Pulmonary artery endothelial cell (primary cell): ENCODE measurements at places on chromosomes 11 and 22. TPM values are rescaled to one million over a fixed set of nuclear protein-coding genes. Genes with fewer than 3 reads are reported as not detected.

NRXN2 gene
- total RNA-seq, result not detected in 2 replicates

OR10D3 gene
- not detected in 2 replicates for total RNA-seq

ADAMTS8 gene
- not detected in 2 replicates for total RNA-seq

TRIM21 gene
- 31.5 and 44.2 TPM in 2 replicates for total RNA-seq

DNA sequence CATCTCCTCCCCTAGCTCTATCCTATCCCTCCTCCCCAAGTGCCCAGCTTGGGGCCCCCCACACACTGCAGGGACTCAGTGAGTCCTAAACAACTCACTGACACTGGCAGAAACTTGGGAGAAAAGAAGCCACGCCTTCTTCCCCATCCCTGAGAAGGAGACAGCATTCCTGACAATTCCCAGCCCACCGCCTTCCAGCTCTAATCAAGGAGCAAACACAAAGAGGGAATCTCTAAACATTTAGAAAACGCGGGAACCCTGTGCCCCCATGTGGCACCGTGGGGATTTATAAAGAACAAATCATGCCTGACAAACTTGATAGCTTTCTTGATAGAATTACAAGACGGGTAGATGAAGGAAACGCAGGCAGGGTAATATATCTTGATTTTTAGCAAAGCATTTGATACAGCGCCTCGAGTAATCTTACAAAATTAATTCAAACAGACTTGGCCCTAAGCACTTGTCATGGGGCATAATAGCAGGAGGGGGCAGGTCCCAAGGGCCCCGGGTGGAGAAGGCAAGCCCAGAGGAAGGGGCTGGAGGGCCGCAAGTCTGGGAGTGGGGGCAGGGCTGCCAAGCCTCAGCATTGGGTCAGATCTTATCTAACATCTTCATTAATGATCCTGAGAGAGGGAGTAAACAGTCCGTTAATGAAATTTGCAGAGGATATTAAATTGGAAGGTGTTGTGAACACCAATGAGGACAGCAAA lies 4.5 kb downstream of the CHST1 start:
- DNase-seq, result no peak

DNA sequence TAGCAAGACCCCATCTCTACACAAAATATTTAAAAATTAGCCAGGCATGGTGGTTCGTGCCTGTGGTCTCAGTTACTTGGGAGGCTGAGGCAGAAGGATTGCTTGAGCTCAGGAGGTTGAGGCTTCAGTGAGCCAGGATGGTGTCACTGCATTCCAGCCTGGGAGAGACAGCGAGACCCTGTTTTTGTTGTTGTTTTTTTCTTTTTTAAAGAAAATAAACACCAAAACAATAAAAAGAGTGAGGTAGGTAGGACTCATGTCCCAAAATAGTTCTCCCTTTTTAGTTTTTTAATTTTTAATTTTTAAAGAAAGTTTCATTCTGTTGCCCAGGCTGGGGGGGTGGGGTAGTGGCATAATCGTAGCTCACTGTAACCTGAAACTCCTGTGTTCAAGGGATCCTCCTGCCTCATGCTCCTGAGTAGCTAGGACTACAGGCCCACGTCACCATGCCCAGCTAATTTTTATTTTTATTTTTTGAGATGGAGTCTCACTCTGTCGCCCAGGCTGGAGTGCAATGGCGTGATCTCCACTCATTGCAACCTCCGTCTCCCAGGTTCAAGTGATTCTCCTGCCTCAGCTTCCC lies 25.5 kb upstream of the MALAT1 start:
- no peak for DNase-seq

- DNase-seq, result no peak
Measured at GRCh38 chr22:41285441-41285819, 557 bp downstream of the RANGAP1 start.

DNA sequence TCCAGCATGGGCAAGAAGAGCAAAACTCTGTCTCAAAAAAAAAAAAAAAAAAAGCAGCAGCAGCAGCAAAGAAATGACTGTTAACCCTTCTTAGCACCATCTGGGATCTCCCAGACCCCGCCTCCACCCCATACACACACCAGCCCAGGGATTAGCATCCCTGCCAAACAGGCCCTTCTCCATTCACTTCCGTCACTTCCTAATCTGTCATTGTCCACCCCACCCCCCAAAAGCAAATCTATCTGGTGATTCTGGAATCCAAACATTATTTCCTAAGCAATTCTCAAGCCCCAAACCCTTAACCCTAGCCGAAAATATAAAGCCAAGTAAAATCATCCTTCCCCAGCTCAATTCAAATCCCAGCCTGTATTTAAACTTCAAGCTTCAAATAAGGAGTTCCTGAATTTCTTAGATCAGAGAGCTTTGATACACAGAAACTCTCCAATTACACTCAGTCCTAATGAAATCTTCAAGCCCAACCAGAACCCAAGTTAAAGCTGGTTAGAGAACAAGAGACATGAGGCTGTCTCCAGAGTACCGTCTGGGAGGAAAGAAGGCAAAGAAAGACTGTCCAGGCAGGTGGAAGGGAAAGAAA lies 6.0 kb upstream of the AHNAK start:
- DNase-seq, result no peak

- DNase-seq, result no peak
Measured at GRCh38 chr11:131217313-131218310, 152.8 kb upstream of the NTM start.

DNA sequence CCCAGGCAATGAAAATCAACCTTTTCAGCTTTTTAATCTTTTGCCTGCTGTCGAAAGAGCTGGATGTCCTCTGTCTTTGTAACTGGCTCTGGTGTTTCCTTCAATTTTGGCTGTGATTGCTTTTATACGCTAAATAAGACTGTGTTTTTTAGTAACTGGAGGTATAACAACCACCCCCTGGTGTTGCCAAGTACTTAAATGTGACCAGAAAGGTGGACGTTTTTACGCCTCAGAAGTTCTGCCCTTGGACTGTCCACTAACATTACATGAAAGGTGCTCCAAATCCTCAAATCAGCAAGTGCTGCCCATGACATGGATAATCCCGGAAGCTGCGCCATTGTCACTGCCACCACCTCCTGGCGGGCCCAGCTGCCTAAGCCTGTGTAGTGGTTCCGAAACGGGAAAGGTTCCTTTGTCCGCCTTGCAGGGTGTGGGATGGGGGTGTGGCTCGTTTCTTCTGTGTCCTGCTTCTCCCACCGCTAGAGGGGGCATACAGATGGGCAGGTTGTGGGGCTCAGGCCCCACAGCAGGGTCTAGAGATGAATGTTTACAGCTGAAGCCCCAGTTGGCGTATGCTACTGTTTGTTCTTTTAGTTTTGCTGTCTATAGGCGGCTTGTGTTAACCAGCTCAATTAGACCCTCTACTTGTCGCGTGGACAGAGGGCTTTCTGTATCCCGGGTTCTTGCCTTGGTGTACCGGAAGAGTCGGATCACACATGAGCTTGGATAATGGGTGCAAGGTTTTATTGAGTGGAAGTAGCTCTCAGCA lies 82.2 kb upstream of the SEPTIN5 start:
- DNase-seq, result no peak

GRCh38 chr11:111429066-111429506 lies 50.0 kb upstream of the POU2AF1 start:
- DNase-seq, result no peak

GRCh38 chr11:73384125-73384441 lies 7.9 kb downstream of the RELT start:
- DNase-seq, result no peak

- no peak for DNase-seq
Measured at GRCh38 chr11:75745807-75746206, 22.8 kb upstream of the DGAT2 start.

- DNase-seq, result no peak
Measured at GRCh38 chr22:24436553-24436952, 9.2 kb downstream of the ADORA2A start.

DNA sequence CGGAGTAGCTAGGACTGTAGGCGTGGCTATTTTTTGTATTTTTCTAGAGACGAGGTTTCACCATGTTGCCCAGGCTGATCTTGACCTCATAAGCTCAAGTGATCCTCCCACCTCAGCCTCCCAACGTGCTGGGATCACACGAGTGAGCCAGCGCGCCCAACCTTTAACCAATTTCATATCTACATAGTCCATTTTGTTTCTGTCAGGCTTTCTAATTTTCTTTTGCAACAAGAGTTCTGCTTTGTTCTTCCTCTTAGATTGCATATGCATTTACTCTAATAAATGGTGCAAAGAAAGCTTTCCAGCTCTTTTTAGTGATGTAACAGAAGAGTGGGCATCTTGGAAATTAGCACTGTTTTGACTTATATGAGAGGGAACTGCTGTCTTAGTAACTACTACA lies 13.3 kb downstream of the RTN3 start:
- DNase-seq, result no peak

- no peak for DNase-seq
Measured at GRCh38 chr11:64093233-64094039, 57.7 kb downstream of the FLRT1 start.

GRCh38 chr11:17978553-17979287 lies 34.1 kb downstream of the SERGEF start:
- DNase-seq, result no peak

- peak; percentile 37 for DNase-seq
Measured at GRCh38 chr11:19952116-19952605, 208.1 kb downstream of the DBX1 start.

DNA sequence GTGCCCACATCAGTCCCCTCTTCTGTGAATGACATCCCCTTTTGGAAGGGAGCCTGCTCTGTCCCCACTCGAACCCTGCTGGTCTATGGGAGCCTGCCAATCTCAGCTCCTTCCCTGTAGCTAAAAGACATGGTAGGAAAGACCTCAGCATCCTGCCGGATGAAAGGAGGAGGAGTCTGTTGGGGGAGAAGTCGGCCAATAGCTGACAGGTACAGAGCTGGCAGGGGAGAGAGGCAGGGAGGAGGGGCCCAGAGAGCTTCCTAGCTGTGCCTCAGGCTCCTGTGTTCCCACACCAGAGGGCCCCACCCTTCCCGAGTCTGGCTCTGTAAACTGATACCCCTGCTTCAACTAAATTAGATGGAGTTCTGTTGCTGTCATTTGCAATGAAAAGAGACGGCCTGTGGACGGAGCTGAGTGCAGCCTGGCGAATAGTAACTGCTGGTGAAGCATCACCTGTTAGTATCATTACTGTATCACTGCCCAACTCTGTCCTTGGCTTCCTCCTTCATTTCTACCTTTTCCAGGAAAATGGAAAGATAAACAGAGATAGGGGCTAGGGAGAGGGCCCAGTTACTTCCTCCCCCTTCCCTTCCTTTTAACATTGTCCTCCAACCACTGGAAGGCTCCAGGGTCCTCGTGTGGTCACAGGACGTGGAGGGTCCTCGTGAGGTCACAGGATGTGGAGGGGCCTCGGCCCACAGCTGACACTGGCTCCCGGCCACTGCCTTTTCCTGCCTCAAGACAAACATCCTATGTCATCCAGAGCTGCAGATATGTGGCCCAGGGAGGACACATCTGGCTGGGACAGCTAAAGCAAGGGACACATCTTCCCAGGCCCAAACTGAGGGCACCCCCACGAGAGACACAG lies 15.1 kb downstream of the FXYD6 start:
- no peak for DNase-seq

DNA sequence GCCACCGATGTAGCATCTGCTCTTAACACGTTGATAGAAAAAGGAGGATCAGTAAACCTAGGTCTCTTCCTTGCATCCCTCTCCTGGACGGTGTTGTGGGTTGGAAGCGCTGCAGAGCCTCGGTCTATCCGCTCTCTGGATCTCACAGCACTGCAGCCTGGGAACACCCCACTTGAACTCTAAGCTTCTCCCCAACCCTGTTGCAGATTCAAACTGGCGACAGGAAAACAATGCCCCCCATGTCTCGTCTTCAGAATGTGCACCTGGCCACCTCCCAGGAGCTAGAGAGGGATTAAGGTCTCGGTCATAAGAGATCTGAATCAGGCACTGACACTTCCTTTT lies 454 bp downstream of the TMEM218 start:
- no peak for DNase-seq

DNA sequence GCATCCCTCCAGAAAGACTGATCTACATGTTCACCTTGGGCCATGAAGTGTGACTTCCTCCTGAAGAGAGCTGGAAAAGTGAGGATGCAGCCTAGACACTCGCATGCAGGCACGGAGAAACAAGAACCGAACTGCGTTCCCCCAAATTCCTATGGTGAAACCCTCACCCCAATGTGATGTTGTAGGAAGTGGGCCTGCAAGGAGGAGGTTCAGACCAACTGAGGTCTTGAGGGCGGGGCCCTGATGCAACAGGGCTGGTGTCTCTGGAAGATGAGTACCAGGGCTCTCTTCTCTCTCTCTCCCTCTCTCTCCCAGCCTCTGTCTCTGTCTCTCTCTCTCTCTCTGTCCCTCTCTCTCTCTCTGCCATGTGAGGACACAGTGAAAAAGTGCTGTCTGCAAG lies 501.1 kb downstream of the BRD1 start:
- DNase-seq, result no peak

DNA sequence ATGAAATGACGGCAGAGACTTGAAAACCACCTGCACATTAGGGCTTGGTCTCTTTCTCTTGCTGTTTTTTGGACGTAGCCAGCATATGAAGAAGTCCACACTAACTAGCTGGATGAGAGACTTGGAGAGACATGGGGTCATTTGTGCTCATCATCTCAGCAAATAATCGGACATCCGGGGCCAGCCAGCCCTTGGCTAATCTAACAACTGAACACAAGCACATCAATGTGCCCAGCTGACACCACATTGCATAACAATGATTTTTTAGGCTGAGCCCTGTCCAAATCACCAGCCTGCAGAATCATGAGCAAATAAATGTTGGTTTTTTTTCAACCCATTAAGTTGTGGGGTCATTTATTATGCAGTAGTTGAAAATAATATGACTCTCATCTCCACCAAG lies 460.3 kb upstream of the LARGE1 start:
- DNase-seq, result no peak

DNA sequence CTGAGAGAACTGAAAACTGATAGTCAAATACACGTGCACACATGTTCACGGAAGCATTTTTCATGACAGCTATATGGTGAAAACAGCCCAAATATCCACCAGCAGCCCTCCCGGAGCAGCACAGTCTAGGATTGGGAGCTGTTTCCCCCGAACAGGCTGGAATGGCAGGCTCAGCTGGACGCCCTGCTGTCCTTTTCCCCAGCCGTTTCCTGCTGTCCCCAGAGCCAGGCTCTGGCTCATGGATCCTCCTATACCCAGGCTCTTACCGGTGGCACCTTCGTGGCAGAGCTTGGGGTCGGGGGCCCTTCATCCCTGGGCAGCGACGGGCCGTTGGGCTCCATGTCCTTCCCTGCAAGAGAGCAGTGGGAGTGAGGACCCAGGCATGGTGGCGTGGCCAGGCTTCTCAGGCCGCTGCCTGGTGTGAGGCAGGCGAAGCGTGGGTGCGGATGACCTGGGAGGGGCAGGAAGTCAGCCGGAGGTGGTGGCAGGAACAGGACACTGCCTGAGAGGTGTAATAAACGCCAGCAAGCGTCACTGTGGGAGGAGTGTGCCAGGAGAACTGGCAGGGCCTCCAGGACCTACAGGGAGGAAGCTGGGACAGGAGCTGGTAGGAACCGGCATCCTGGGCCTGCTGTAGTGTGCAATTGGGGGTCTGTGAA lies 38.8 kb downstream of the OSBPL5 start:
- DNase-seq, result no peak
